ENCODE measurements at places on chromosomes 4 and X.

DNA sequence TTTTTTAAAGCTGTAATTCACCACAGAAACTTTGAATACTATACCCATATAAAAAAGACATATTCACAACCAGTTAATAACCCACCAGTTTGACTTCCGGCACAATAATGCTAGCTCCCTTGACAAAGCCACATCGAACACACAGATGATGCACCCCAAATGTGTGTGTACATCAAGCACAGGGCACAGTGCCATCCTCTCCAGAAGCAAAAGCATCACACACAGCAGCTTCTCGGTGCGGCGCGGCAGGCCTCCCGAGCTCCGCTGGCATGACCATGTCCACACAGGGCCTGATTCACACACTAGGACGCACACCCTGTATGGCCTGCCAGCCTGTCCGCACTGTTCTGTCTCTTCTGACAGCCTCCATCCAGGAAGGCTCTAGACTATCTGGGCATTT lies 88.0 kb downstream of the LEF1 start:
- DNase-seq, result no peak

GRCh38 chr4:141348573-141348972 lies 127.9 kb downstream of the ZNF330 start:
- DNase-seq, result no peak

GRCh38 chr4:22508376-22508775 lies 7.5 kb downstream of the ADGRA3 start:
- DNase-seq, result no peak

- DNase-seq, result peak; percentile 46
Observed at GRCh38 chrX:39559229-39559628, 538.5 kb downstream of the BCOR start.

DNA sequence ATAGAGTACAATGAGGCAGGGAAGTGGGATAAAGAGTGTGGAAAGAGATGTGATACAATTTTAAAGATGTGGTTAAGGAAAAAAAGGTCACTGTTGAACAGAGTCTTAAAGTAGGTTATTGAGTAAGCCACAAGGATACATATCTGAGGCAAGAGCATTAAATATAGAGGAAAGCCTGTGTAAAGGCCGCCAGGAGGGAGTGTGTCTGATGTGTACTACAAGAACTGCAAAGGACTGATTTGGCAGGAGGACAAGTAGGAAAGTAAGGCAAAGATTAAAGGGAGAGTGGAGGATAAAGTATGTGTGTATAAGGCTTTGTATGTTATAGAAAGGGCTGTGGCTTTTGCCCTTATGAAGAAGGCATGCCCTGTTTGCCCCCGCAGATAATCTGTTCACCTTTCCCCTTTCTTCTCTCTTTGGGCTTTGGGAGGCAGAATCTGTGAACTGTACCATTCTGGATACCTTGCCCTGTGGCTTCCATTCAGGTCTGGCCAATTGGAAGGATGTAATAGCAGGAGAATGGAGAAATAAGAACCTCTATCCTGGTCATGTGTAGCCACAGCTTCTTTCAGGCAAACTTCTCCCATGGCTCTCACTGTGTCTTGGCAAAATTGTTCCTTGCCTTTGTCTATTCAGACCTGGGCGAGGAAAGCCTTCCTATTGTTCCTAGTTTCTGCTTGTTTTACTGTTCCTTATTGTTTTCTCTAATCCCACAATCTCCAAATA lies 68.9 kb upstream of the FAM47B start:
- DNase-seq, result no peak

DNA sequence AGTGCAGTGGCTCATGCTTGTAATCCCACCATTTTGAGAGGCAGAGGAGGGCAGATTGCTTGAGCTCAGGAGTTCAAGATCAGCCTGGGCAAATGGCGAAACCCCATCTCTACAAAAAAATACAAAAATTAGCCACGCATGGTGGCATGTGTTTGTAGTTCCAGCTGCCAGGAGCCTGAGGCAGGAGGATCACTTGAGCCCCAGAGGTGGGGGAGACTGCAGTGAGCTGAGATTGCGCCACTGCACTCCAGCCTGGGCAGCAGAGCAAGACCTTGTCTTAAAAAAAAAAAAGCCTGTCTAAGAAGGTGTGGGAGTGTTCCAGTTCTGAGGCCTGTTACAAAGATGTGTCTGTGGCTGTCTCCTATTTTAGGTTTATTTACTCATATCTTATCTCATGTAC lies 38.0 kb downstream of the PI4K2B start:
- no peak for DNase-seq

GRCh38 chrX:18146009-18146408 lies 74.7 kb downstream of the BEND2 start:
- DNase-seq, result no peak

DNA sequence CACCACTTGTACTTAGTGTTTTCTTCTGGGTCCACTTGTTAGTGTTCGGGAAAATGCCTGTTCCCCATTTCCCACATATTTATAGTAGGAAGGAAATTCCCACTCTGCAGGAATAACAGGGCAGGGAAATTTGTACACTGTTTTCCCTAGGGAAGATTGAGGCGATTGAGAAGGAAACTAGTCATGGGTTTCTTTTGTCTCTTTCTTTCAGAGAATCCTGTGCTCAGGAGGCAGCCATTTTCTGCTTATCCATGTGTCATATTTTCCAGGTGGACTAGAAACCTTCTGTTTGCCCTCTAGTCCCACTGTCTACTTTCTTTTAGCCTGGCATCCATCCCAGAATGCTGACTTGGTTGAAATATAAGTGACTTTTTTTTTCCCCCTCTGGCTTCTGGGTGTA lies 299.1 kb upstream of the ANKRD50 start:
- no peak for DNase-seq

- no peak for DNase-seq
Observed at GRCh38 chr4:124111411-124111810, 601.1 kb downstream of the ANKRD50 start.

- no peak for DNase-seq
Observed at GRCh38 chrX:56798866-56799758, 70.1 kb downstream of the NBDY start.

- DNase-seq, result peak; percentile 21
Observed at GRCh38 chr4:168304744-168305459, 13.7 kb downstream of the DDX60 start.

GRCh38 chr4:5238173-5238572 lies 186.9 kb downstream of the STK32B start:
- peak; percentile 44 for DNase-seq

- DNase-seq, result no peak
Observed at GRCh38 chr4:37674439-37674838, 11.7 kb downstream of the RELL1 start.

- no peak for DNase-seq
Observed at GRCh38 chr4:146975527-146975926, 29.9 kb upstream of the TTC29 start.

DNA sequence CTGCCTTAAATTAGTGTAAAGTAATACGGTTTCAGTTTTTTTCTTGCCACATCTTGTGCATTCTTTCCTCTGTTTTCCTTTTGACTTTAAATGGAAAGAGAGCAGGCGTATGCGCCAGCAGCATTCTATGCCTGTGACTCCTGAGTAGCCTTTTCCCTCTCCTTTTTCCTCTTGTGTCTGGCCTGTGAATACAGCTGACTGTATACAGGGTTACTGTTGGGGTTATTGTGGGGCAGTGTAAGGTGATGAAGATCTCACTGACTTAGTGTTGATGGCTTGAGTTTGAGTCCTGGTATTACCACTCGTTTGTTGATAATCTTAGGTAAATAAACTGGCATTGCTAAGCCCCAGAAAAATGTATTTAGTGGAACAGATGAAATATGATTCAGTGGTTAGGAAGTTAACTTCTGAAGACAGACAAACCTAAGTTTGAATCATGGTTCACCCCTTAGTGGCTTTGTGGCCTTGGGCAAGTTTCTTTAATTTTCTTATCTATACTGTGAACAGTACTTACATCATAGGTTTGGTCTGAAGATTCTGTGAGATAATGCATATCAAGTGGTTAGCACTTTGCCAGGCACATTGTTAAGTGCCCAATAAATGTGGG lies 105.1 kb downstream of the FNIP2 start:
- DNase-seq, result peak; percentile 62

Data from fibroblast of skin of left biceps (primary cell).